ENCODE measurements at places on chromosomes 16 and 17.

DNA sequence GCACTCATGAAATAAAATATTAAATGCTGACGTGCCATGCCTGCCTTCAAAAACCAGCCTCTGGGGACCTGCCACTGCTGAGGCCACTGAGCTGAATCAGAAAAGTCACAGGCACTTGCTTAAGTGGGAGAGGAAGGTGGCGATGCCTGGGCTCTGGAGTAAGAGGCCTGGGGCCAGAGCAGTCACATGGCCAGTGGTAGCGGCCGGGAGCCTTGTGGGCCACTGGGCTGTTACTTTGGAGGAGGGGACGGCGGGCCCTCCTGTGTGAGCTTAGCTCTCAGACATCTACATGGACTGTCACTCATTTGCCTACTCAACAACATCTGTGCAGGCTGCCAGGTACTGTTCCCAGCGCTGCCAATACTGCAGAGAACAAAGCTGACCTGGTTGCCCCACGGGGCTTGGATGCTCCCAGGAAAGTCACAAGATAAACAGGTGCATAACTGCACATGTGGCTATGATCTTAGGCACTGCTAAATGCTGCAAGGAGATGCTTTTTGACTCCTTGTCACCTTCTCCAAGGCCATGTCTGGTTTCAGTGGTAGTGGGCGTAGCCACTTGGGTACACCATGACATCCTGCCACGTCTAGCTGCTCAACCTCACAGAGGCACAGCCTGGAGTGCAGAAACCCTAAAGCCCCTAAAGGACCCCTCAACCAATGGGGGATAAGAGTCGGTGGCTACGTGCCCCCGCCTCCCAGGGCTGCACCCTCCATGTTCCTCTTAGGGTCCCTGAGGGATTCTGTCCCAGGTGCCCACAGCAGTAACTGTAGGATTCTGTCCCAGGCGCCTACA lies 11.6 kb downstream of the COTL1 start:
- no peak for DNase-seq

DNA sequence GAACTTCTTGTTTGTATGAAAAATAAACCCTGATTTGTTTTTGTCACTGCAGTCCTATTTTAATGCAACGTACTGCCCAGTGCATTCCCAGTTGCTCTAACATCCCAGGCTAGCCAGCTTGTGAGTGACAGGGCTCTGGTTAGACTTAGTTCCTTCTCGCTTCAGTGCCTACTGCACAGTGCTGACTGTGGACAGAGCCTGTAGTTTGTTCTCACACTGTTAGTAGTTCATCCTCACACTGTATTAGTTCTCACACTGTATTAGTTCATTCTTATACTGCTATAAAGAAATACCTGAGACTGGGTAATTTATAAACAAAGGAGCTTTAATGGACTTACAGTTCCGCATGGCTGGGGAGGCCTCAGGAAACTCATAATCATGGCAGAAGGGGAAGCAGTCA lies 116.6 kb upstream of the SALL1 start:
- DNase-seq = no peak

DNA sequence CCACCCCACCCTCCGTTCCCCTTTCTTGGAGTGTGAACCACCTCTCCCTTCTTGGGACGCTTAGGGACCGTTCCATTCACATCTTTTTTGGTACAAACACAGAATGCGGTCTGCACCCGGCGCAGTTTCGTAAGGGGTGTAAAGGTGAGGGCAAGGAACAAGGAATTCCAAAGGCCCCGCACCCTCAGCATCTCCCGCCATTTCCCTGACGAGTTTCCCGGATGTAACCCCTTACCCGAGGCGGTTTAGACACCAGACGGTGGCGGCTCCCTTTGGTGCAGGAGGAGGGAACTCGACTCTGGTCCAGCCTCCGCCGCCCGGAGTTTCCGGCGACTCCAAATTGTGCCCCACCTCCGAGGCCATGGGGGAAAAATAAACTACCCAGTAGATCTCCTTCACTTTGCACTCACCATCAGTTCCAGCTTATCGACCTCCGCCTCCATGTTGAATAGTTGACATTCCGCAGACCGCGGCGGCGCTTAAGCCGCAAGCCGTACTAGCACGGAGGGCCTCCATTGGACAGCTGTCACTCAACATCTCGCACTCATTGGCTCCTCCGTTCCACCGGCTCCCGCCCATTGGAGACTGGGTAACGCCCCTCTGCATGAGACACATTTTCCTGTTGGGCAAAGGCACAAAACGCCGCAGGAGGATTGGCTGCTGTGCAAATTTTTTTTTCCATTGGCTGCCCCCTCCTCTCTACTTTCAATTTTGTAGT lies at the start of gene SKA2:
SKA2 (minus strand) TSS at position 466 of the 718 bp plus-strand sequence; CDS start at position 443, 23 bp downstream.
- no peak for DNase-seq

- no peak for DNase-seq
Measured at GRCh38 chr17:9646546-9646885, 1.2 kb downstream of the USP43 start.

All from SIG-M5 (cell line).